ENCODE measurements at places on chromosomes 11 and 22.

DNA sequence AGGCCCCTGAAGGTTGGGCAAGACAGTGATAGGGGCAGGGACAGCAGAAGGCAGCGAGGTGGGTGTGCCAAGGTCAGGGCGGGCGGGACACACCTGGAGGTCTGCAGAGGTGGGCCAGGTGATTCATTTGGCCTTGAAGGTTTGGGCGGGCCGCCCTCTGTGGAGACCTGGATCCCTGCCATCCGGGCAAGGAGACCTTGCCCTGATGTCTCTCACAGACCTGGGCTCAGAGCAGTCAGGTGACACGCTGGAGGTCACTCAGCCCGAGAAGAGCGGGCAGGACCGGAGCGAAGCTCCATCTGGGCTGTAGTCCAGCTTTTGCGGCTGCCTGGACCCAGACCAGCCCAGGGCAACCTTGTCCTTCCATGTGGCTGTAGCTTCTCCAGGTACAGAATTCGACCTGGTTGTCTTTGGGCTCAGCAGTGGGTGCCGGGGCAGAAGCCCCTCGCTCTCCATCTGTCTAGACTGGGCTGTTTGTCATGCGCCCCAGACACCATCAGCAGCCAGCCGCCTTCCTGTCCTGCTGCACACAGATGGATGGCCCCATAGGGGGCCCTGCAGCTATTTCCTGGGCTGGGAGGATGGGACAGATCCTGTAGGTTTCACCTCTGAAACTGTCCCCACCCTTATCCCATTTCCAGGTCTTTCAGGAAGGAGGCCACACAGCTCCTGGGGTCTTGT is 3.1 kb downstream of the MRGPRG start:
- ATAC-seq: no peak

DNA sequence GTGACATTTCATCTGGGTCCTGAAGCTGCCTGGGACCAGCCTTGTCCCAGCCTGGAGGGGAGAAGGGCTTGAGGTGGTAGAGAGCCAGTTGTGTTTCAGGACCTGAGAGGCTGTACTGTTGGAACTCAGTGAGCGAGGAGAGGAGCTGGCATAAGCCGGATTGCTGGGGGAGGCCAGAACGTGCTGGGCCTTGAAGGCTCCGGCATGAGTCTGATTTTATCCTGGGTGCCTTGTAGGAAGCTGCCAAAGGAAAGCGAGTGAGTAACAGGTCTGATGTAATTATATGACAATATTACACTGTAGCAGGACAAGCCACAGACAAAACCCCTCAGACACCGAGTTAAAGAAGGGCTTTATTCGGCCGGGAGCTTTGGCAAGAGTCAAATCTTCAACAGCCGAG is 17.2 kb downstream of the AP2A2 start:
- ATAC-seq: no peak

GRCh38 chr22:46916886-46917770 is 154.7 kb downstream of the TBC1D22A start:
- ATAC-seq: no peak

DNA sequence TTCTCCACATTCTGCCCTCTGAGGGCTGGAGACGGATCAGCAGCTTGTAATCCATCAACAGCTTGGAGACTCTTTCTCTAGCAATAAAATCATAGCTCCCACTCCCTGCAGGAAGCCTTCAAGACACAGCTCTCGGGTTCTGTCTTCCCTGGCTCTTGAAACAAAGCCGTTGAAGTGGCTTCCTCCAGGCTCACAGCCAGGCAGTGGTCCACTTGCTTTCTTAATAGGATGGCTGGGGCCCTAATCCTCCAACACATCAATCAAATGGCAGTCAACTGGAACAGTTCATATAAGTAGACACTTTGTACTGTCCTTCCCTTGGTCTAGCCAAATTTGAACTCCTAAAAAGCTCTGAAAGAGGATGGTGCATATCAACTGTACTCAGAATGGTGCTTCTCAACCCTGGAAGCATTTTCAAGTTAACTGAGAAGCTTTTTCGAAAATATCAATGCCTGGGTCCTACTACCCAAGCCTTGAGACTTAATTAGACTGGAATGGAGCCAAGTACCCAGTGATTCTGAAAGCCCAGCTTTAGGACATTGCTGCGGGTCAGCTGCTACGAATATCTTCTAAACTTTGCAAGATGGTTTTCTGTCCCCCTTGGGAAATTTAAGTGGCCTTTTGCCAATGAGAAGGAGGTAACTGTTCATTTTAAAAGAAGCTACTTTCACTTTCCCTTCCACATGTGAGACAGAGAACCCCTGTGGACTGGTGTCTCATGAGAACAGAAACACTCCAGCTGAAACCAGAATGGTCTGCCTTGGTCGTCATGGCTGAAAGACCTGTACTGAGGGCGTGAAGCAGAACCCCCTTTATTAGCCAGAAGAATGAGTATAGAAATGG is 74.7 kb downstream of the SC5D start:
- ATAC-seq: no peak

GRCh38 chr22:17587629-17588028 is 24.3 kb downstream of the SLC25A18 start:
- no peak for ATAC-seq

GRCh38 chr11:69694781-69695180 is 9.0 kb downstream of the FGF19 start:
- ATAC-seq: no peak

GRCh38 chr22:32567544-32567943 is 92.9 kb downstream of the FBXO7 start:
- no peak for ATAC-seq

DNA sequence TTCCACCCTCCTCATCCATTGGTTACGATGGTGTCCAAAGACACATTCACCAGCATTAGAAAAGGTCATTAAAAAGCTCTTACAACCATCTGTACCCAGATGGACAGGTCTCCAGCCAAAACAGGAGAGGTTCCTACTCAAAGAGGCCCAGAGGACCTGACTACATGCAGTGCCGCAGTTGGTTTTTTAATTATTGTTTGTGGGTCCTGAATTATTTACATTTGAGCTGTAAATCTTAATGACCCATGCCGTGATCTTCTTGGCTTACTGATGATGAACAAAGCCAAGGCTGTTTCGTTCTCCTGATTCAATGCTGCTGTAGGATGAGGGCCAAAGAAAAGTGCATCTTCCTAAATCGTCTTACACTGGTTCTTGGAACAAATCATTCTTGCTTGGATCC is 83.7 kb downstream of the CADM1 start:
- no peak for ATAC-seq

DNA sequence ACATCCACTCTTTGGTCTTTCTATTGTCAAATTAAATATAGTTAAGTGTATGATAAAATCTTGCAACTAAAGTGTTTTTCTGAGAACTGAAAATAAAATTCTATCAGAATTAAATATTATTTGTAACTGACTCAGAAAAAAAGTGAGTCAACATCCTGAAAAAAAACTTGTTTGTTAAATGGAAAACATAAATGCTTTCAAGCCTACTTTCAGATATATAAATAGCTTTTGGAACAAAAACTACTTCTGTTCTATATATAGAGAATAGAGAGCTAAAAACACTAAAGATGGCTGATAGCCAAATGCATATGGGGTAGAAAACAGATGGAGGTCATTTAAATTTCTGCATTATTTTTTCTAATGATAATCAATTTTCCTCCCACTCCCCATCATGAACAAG is 61.8 kb downstream of the PIK3C2A start:
- ATAC-seq: no peak

DNA sequence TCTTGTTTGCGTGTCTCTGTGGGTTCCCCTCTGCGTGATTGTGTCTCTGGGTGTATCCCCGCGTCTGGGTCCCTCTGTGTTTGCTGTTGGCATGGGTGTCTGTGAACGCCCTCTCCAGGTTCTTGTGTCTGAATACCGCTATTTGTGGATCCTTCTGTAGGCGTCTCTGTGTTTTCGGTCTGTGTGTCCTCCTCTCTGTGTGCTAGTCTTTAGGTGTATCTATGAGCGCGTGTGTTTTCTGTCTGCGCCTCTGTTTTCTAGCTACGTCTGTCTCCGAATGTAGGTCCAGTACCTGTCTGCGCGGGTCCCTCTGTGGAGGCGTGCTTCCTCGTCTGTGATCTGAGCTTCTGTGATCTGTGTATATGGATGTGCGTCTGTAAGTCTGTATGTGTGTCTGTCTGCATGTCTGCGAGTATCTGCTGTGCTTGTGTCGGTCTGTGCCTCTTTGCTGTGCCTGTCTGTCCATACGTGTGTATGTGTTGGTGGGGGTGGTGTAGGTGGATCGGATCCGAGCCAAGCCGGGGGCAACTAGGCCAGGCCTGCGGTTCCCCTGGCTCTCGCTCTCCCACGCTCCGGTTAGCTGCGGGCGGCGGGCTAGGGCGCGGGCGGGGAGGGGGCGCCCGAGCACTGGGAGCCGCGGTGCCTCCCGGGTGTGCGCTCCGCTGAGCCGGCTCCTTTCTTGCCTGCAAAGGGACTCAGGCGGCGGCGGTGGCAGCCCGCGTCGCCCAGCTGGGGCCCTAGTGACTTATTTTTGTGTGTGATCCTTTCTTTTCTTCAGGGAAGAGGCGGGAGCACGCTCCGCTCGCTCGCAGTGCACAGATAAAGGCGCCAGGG is 105.3 kb upstream of the E2F8 start:
- ATAC-seq: peak; percentile 59

DNA sequence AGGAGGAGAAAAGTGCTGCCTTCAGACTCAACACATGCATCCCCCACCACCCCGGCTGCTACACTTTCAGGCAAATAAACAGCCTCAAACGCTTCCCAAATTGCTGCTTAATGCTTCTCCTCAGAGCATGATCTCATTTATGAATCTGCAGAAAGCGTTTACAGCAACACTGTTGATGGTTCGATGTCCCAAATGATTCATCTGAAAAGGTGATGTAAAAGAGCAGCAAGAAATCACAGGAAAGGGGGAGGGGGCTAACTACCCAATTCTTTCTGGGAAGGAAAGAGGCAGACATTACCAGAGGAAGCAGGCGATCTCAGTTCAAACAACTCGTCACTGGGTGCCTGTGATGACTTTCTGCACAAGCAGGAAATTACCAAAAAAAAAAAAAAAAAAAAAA is 119.6 kb downstream of the TENM4 start:
- ATAC-seq: no peak

DNA sequence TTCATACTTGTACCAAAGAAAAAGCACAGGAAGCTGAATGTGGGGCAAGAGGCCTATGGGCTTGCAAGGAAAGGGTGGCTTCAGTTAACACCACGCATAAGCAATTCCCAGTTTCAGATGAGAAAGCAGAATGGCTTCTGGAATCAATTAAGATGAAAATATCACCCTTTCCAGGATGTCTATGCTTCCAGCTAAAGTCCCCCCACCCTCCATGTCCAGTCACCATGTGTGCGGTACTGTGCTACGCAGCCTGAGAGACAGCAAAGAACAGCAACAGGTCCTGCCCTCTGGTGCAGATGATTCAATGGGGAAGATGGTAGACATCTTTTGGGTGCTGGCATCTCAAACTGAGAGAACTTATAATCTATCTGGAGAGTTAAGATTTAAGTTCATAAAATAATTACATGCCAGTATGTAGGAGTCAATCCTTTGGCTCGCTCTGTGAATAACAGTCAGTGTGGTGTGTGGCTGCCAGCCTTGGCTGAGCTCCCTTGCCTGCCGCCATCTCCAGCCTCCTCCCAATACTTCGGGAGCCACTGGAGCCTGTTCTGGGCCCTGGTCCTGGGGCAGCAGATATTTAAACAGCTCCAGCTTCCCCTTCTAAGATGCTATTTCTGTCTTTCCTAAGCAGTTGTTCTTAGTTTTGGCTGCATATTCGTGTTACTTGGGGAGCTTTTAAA is 44.5 kb downstream of the ME3 start:
- peak; percentile 44 for ATAC-seq

- no peak for ATAC-seq
These were observed 38.2 kb upstream of the PAK1 start for GRCh38 chr11:77512092-77512491.

GRCh38 chr22:44971651-44972362 is 38.0 kb downstream of the PHF21B start:
- peak; percentile 19 for ATAC-seq

DNA sequence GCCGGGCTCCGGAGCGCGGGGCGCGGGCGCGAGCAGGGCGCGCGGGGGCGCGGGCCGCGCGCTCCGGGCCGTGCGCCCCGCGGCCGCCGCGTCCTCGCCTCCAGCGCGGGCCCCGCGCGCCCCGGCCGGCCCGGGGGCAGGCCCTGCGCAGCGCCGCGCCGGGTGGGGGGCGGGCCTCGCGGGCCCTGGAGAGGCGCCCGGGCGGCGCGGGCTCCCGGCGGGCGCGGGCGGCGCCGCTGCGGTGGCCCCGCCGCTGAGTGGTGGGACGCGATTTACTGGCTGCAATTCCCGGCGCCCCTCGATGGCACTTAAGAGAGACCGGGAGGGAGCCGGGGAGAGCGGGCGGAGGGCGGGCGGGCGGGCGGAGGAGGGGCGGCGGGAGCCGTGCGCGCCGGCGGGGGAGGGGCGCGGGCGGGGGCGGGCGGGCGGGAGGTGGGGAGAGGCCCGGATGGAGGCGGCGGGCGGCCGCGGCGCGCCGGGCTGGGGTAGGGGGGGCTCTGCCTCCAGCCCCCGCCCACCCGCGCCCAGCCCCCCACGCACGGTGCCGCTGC is 73.2 kb upstream of the TCF20 start:
- peak; percentile 17 for ATAC-seq

DNA sequence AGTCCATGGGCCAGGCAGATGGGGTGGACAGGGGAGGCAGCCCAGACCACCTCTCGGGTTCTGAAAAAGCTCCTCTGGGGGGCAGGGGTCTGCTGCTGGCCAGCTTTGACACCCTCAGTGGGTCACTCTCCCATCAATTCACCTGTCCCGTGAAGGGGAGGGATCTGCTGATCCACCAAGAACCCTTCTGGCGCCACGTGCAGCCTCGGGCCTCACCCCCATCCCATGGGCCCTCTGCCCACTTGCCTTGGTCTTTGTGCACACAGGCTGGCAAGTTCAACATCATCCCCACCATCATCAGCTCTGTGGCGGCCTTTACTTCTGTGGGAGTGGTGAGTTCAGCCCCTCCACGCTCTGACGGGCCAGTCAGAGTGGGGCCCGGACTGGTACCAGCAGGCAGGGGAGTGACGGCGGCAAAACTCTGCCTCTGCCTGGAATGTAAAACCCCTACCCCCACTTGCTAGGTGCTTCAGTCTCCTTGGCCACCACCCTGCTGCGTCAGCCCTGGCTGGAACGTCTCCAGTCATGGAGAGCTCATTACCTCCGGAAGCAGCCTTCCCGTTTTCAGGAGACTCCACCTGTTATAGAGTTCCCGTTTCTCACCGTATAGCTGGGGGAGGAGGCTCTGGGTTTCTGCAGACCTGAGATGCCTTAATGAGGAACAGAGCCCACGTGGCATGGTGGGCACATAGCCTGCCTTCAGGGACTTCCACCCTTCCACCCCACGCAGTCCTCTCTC is 12.7 kb downstream of the PRG3 start:
- ATAC-seq: no peak

DNA sequence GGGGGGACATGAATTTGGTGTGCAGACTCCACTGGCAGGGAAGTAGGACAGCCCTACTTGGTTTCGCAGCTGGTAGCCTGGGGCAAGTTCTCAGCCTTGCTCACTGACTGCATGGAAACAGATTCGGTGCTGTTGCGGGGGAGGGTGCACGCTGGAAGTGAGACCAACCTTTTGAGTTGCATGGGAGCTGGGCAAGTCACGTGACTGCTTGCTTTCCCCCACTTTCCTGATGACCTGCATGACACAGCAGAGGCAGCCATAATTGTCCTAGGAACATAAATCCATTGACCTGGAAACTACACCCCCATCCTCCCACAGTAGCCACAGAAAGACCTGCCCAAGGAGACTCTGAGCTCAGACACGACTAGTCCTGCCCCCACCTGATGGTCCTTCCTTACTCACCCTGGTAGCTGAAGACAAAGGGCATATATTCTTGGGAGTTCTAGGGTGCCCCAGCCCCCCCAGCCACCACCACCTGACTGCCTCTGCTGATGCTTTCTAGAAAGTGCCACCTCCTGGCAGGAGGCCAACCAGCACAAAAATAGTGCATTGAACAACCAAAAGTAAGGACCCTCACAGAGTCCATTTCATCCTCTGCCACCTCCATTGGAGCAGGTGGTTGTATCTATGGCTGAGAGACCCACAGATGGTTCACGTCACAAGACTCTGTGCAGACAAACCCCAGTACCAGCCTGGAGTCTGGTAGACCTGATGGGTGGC is 4.1 kb upstream of the HBG2 start:
- ATAC-seq: peak; percentile 32
